ENCODE measurements at places on chromosomes 1 and 21.
A peak's percentile ranks its signal among the peaks of the same experiment; 100 is the strongest.

- no peak for DNase-seq
Observed at GRCh38 chr1:110787328-110788071, 85.4 kb upstream of the CD53 start.

- no peak for DNase-seq
Observed at GRCh38 chr1:59761443-59761842, 53.3 kb upstream of the HOOK1 start.

GRCh38 chr1:75671708-75672107 lies 52.8 kb upstream of the ACADM start:
- DNase-seq: no peak

DNA sequence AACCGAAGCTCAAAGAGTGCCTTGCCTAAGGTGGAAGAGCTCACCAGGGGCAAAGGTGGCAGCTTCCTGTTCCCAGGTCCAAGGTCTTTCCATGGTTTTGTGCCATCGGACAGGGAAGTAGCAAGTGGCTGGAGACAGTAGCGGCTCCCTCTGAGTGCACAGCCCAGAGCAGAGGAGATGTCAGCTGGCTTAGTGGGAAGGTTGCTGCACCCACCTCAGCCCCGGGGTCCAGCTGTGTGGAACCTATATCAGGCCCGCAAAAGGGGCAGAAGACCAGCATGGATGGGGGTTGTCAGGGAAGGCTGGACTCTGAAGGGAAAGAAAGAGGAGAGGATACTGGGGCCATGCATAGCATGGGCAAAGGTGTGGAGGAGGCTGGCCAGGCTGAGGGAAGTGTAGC lies 6.8 kb downstream of the IKBKE start:
- no peak for DNase-seq

- no peak for DNase-seq
Observed at GRCh38 chr1:224616756-224617409, 766 bp downstream of the CNIH3 start.

DNA sequence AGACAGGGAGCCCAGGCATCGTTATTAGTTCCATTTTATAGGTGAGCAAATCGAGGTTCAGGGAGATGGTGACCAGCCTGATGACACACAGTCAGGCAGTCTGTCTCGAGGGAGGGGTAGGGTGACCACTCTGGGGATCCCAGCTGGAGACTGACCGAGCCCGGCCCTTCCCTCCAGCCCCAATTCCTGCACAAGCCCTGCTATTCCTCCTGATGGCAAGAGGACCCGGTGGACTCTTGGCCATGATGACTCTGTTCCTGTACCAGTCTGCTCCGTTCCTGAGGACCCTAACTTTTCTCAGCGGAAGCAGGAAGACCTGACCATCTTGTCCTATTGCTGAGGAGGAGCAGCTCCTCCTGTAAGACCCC lies 391 bp downstream of the AGT start:
- no peak for DNase-seq

- DNase-seq: no peak
Observed at GRCh38 chr1:228308085-228308601, 98.5 kb downstream of the TRIM11 start.

DNA sequence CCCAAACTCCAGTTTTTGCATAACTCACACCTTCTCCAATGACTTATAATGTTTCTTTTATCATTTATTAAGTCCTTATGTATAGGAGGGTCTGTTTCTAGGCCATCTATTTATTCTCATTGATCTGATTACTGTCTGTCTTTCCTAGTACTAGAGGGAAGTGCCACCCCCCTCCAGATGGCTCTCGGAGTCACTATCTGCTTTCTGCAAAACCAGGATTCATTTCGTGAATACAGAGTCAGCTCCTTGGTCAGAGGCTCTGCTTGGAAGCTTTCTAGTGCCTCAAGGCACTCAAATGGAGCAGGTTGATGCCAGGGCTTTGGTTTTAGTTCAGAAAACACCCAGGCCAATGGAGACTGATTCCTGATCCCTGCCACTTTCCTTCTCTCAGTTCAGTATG lies 102.3 kb upstream of the CD34 start:
- DNase-seq: no peak

DNA sequence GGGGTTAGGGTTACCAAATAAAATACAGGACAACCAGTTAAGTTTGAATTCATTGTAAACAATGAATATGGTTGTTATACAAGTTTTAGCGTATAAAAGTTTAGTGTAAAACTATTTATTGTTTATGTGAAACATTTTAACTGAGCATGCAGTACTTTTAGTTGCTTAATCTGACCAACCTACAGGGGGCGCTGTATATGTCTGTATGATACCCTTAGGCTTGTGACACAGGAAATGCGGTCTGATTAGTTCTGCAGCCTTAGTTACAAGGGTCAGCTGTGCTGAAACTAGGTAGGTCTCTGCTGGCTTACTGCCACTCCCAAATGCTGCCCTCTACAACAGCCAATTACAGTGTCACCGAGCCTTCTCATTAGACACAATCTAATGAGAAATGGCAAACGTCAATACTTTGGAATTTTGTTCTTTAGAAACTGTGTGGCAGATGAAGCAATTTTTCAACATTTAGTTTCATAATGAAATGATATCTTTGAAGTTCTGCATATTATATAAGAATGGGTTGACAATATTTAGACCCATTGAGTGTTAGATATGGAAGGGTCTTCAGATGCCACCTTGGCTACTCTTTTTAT lies 56.2 kb downstream of the NTNG1 start:
- no peak for DNase-seq

- no peak for DNase-seq
Observed at GRCh38 chr1:108669679-108670078, 8.8 kb upstream of the HENMT1 start.

GRCh38 chr1:17831597-17831996 lies 76.5 kb downstream of the ACTL8 start:
- no peak for DNase-seq

DNA sequence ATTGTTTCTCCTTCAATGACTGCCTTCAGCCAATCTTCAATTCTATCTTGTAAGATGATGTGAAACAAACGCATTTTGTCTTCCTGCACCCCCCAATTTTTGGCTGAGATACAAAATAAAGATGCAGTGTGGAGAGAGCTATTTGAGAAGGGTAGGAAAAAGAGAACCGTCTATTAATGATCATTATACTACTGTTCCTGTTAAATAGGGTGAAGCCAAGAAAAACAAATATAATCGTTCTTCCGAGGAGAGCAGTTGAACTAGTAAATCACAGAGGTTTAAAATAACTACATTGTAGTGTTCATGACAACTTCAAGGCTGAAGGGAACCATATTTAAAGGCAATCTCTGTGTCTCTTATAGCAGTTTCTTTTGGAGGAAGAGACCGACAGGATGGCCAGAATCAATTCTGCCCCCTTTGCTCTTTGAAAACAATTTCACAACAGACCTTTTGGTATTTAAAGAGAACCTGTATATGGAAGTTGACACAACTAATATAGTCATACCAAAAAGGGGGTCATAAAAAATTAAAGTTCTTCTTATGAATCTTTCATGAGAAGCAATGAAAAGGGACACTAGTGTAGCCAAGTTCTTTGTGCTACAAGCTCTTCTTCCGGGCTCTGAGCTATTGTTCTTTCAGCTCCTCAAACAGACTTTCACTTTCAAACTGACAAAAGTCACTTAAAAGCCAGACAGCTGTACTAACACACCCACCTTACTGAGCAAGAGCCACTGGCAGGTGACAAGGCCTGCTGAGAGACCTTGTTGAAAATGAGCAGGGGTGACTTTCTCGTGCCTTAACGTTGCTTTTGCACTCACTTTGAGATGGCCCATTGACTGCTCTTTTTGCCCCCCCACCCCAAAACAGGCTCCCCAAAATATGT lies 30.9 kb downstream of the PROX1 start:
- DNase-seq: no peak

DNA sequence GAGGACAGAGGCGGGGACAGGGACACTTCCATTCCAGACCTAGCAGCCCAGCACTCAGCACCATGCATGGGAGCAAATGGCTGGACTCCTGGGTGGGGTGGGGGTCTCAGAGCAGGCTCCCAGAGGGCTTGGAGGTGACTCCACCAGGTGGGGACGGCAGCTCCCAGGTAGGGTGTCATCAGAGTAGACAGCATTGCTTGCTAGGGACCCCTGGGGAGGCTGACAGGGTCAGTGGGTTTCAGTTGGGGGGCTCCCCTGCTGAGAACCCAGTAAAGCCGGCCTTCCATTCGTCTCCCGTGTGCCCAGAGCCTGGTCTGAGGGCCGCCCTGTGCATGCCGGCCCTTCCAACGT lies 4.8 kb upstream of the GJC2 start:
- no peak for DNase-seq

GRCh38 chr1:1778663-1779319 lies 521 bp upstream of the NADK start:
- peak; percentile 46 for DNase-seq

- DNase-seq: no peak
Observed at GRCh38 chr1:168335500-168335899, 54.8 kb downstream of the TBX19 start.

DNA sequence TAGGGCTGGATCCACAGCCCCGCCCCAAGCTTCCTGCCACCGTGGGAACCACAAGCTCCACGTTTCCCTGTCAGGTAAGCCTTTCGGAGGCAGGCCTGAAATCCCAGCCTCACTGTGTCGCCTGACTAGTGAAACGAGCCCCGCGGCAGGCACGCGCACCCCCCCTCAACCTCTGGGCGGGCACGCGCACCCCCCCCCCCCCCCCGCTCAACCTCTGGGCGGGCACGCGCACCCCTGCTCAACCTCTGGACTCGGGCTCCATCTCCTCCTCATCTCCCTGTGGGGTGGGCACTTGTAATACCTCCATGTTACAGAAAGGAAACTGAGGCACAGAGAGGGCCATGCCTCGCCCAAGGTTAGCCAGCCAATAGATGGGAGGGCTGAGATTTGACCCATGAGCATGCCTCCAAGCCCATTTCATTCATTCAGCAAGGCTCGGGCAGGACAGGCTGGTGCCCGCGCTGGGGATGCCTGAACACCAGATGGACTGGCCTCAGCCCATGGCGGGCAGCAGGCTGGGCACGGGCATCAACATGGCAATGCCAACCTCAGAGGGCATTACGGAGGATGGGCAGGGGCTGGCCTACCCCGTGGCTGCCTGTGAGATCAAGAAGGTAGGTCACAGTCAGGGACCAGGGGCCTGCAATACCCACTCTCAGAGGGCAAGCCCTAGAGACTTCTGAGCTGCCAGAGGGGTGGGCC lies 4.7 kb downstream of the CFAP410 start:
- DNase-seq: no peak

- DNase-seq: no peak
Observed at GRCh38 chr1:23911921-23912320, 1.2 kb downstream of the CNR2 start.

GRCh38 chr1:203269654-203270020 lies 35.7 kb upstream of the BTG2 start:
- no peak for DNase-seq

- DNase-seq: no peak
Observed at GRCh38 chr21:42561762-42562650, 48.4 kb downstream of the SLC37A1 start.

- no peak for DNase-seq
Observed at GRCh38 chr1:60825593-60825992, 256.8 kb upstream of the NFIA start.

- no peak for DNase-seq
Observed at GRCh38 chr1:27597516-27598294, 6.2 kb downstream of the AHDC1 start.

- DNase-seq: no peak
Observed at GRCh38 chr1:2594001-2594640, 7.5 kb downstream of the PRXL2B start.

GRCh38 chr1:19650416-19651140 lies 6.5 kb downstream of the NBL1 start:
- no peak for DNase-seq

GRCh38 chr1:195576641-195577040 lies 1031.6 kb downstream of the KCNT2 start:
- no peak for DNase-seq

GRCh38 chr1:109530457-109531087 lies 9.1 kb upstream of the GPR61 start:
- no peak for DNase-seq

DNA sequence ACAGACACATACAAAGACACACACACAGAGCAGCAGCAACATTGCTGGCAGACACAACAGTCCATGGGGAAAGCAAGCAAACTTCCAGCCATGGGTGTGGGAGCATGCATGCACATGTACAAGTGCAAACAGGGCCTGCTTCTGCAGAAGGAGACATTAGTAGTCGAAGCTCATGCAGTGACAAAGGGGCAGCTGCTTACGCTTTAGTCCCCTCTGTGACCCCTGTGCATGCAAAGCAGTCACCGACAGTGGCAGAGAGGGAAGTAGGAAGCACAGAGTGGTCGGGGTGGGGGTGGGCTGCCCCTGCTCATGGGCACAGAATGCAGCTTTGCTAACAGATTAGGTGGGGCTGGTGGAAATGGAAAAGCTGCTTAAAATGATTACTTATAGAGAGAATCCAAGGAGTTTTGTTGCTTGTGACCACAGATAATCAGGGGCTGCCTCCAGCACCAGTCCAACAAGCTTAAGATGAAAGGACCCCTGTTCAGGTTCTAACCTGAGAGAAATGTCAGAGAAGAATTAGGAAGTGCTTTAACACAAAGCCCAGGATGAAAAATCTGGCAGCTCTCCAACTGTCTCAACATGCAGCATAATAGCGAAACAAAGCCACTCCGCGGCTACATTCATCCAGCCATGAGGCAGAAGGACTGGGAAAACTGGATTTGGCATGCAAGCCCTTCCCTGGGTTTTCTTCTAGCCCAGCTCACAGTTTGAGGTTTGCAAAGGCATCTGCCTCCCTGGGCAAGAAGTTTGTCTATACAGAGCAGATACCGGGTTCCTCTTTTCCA lies 378.9 kb downstream of the KCNH1 start:
- DNase-seq: no peak

GRCh38 chr1:60699325-60699724 lies 383.0 kb upstream of the NFIA start:
- no peak for DNase-seq

- no peak for DNase-seq
Observed at GRCh38 chr1:235583511-235584001, 66.0 kb downstream of the GNG4 start.

DNA sequence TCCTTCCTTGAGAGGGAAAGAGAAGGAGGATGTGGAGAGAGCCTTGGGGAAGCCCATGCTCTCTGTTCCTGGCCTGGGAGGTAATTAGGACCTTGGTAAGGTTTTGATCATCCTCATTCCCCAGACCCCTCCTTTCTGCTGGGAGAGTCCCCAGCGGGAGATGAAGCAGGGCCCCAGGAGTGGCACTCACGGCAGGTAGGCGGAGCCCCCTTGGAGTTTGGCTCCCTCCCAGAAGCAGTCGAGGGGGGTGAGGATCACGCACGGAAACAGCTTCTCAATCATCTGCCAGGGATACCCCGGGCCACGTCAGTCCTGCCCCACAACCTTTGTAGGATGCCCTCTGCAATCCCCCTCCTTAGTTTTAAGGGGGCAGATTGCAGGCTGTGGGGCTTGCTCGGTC lies 11.5 kb downstream of the PTCH2 start:
- no peak for DNase-seq

DNA sequence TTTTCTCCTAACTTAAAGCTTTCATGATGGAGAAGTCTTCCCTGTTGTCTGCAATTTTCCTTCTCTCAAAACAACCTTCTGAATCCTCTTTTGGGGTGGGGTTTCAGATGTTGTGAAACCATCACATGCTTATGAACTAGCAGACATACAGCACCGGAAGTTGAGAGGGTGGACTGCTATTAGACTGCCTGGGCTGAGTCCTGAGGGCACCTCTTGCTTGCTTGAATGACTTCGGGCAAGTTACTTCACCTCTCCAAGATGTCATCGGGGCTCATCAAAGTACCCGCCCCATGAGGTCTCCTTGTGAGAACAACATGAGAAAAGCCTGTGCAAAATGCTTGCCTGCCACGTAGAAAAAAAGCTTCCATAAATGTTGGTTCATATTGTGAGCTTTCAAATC lies 89.6 kb downstream of the CCDC185 start:
- no peak for DNase-seq

- DNase-seq: no peak
Observed at GRCh38 chr1:54887665-54888071, 673 bp upstream of the DHCR24 start.
